SW 1271 (cell line): ENCODE measurements at places on chromosomes 3 and 15.

DNA sequence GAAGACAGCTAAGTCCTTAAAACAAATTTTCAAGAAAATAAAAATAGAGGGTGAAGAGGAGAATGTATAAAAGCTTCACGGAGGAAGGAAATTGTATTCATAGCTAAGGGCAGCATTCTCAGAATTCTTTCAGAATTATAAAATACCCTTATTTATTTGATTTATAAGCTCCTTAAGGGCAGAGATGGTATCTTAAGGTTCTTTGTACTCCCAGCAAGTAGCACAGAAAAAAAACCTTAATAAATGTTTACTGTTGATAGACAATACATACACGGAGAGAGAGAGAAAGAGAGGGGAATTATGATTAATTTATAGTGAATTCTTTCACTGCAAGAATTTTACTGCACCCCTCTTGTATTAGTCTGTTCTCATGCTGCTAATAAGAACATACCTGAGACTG, 375.6 kb upstream of the CCDC54 start:
- DNase-seq: no peak

- DNase-seq: no peak
Measured at GRCh38 chr15:57463360-57463759, 87.1 kb downstream of the CGNL1 start.

- DNase-seq: no peak
Measured at GRCh38 chr15:94395640-94396039, 164.3 kb downstream of the MCTP2 start.

- DNase-seq: no peak
Measured at GRCh38 chr15:91253605-91254004, 153.5 kb downstream of the SV2B start.

GRCh38 chr15:69920221-69920620, 177.5 kb downstream of the TLE3 start:
- no peak for DNase-seq

- DNase-seq: no peak
Measured at GRCh38 chr3:170734043-170734734, 135.8 kb downstream of the RPL22L1 start.
